ENCODE measurements at places on chromosomes 1 and 21.

DNA sequence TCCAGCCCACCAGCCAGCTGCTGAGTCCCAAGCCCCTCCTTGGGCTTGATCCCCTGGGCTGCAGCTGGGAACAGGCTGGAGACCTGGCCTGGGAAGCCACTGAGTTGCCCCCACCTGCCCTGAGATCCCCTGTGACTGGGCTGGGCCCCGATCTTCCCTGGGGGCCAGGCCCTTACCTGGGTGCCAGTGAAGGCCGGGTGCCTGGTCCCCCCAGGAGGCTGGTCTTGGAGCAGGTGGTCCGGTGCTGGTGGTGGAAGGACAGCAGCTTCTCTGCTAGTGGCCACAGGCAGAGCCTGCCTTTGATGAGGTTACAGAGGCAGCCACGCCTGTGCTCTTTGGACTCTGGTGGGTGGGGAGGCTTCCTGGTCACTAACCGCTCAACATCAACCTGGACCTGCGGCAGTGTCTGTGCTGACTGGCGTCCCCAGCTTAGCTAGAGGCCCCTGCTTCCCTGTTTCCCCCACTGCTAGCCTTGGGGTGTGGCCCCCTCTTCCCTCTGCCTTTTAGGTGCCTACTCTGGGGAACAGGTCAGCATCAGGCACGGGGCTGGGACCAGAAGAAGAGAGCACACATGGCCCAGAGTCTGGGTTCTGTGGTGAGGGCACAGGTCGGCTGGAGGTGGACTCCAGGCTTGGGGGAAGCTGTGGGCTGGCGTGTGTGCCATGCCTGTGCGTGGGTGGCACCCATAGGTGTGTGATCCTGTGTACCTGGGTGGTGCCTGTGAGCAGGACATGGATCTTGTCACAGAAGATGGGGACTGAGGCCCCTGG is at the start of gene EPS8L3:
Gene EPS8L3, minus strand, starts transcription at position 278 of the 770 bp plus-strand sequence. CDS start 2,174 bp downstream, outside the sequence.
- no peak for DNase-seq

DNA sequence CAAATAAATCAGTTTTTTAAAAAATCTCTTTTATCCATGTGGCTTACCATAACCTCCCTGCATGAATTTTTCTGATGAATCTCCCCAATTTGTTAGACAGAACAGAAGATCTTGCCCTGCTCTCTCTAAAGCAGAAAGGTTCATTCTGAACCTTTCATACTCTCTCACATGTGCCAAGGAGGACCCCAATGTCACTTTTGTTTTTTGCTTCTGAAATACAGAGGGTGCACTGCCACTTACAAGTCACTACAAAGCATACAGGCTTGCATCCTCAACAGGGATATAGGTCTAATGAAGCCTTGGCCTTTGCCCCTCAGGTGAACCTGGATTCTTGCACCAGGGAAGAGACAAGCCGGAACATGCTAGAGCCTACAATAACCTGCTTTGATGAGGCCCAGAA is 4.8 kb downstream of the RGS4 start:
- no peak for DNase-seq

DNA sequence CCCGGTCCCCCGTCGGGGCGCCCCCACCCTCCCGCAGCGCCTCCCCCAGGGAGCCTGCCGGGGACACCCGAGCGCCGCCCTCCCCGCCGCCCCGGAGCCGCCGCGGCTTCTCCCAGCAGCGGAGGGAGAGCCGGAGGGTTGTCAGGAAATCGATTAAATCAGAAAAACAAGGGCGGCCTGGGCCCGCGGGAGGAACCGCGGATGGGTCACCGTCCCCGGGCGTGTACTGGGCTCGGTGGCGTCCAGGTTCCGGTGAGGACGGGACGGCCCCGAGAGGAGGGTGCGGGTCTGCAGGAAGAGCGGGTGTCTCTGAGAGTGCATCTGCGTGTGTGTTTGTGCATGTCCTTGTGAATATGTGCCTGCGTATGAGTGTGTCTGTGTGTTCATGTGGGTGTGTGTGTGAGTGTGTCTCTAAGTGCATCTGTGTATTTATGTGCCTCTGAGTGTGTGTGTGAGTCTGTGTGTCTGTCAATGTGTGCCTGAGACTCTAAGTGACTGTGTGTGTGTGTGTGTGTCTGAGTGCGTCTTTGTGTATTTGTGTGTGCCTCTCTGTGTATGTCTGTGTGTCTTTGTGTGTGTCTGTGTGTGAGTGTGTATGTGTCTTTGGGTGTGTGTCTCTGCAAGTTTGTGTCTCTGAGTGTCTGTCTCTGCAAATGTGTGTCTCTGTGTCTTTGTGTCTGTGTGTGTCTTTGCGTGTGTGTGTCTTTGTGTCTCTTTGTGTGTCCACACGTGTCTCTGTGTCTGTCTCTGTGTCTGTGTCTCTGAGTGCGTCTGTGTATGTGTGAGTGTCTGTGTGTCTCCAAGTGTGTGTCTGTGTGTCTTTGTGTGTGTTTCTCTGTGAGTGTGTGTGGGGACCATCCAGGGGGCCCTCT is 1.1 kb downstream of the SPSB1 start:
- DNase-seq, result no peak

DNA sequence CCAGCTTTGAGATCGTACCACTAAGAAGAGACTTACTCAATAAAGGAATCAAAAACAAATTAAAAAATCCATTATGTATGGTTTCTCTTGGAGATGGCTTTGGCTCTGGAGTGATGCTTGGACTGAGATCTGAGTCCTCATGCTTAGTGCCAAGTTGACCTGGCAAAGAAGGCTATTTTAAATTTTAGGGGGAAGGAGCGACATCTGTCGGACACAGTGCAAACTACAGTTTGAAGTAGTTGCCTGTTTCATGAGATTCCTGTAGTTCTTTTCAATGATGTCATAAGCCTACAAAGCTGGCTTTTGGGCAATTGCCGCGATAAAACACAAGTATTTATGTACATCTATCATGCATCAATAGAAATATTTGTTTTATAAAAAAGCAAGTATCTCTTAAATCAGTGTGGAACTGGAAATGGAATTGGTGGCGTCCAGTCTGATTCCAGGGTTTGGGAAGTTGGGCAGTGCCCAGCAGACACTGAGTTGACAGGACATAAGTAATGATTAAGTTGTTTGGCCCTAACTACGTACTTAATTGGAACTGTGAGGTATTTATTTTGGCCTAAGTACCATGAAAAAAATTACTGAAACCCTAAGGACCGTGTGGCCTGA is 50.0 kb downstream of the TBCE start:
- DNase-seq, result peak; percentile 9

- DNase-seq, result no peak
These were observed 28.5 kb downstream of the TUFT1 start for GRCh38 chr1:151568626-151569088.

GRCh38 chr1:71557138-71557537 is 476.3 kb upstream of the ZRANB2 start:
- DNase-seq, result no peak

DNA sequence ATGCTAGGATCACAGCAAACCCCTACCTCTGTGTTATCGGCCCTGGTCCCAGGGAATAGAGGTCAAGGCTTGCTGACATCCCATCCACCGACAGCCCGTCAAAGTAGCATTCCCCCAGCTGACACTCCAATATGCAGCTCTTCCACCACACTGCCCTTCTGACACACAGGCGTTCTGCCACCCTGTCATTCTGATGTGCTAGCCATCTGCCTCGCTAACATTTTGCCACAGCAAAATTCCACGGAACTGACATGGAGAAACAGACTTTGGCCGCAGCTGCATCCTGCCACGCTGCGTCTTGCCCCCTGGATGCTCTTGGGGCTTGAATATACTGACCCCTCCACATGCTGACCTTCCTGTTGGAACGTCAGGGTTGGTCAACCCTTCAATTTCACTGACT is 163.2 kb upstream of the CSF3R start:
- no peak for DNase-seq

- no peak for DNase-seq
These were observed 83.9 kb upstream of the ARTN start for GRCh38 chr1:43849670-43850069.

DNA sequence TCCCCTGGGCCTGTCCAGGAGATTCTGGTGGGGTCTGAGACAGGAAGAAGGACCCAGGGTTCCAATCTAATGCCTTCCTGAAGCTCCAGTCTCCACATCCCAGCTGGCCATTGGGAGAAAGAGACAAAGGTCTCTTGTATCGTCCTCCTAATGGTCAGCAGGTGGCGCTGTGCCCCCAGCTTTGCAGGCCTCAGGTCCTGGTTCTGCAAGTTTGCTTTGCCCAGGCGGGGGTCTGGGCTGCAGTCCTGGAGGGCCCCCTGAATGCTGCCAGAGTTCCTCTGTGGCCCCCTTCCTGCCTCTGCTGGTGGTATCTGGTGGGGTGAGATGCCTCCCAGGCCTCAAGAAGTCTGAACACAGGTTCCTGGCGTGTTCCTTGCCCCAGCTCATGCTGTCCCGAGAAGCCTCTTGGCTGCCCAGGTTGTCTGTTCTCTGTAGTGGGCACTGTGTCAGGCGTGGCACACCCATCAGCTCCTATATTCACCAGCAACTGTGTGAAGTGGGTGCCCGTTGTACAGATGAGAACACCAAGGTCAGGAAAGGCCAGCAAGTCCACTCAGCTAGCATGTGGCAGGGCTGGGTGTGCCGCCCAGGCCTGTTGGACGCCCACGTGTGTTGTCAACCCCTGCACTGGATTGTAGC is 33.8 kb upstream of the CSF3R start:
- no peak for DNase-seq

DNA sequence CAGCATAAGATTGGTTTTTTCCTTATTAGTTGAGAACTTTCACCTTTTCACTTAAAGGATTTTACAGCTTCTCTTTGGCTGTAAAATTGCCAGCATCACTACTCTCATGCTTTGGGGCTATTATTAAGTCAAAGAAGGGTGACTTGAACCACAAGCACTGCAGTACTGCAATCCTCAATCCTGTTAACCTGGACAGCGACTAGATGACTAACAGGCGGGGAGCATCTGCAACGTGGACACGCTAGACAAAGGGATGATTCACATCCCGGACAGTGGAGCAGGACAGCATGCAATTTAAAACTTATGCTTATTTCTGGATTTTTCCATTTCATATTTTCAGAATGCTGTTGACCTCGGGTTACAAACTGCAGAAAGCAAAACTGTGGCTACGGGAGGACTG is 8.1 kb downstream of the ARV1 start:
- DNase-seq, result no peak

- no peak for DNase-seq
These were observed 739.6 kb upstream of the CXADR start for GRCh38 chr21:16773206-16773605.

DNA sequence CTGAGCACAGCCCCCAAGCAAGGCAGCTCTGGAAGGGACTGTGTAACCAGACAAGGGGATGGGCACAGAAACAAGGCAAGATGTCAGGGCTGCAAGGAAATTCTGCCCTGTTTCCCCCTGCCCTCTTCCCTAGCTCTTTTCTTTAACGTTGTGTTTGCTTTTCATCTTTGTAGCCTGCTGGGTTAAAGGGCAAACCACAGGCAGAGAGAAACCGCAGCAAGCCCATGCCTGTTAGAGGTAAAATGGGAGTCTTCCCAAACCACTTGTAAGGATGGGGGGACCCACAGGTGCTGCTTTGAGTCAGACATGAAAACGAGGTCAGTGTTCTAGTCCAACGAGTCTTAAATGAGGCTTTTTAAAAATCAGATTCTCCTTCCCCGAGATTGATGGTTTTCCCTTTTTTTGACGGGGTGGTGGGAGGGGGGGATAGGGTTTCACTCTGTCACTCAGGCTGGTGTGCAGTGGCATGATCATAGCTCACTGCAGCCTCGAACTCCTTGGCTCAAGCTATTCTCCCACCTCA is 13.3 kb downstream of the TGFBR3 start:
- DNase-seq, result no peak

Measured in activated naive CD4-positive, alpha-beta T cell (primary cell).